ENCODE measurements at places on chromosomes 2 and 18. TPM values are rescaled to one million over a fixed set of nuclear protein-coding genes. Genes with fewer than 3 reads are reported as not detected.

DNA sequence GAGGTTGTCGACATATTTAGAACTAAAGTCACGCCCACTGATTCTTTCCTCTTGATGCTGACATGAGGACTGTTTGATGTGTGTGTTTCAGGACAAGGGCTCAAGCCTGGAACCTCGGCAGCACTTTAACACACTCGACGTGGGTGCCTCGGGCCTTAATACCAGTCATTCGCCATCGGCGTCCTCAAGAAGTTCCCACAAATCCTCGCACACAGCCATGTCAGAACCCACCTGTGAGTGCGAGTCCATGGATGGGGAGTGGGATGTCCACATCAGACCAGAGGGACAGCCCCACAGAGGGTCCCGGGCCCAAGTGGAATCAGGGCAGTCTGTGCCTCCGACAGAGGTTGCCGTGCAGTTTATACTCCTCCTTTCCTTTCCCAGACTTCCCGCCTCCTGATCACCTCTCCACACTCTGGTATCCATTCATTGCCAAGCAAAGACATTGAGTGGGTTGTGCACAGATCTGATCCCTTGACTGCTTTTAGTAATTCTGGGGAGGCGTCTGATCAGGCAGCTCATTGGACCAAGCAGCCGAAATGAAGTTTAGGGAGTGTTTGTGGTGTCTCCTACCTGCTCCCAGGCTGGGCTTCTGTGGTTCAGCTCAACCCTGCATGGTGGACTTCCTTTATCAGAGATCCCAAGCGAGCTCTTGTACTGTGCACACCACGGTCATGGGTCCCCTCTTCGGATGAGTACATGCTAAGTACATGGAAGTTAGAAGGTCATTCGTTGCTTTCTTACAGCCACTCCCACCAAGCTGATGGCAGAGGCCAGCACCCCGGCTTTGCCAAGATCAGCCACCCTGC is 27.2 kb upstream of the RPL31 start:
- H3K36me3 ChIP-seq: no peaks in the 10 kb centered on the region
- no peak overlapping the region for H3K4me3 ChIP-seq
- H3K27ac ChIP-seq: no peak overlapping the region
- H3K27me3 ChIP-seq: no peaks in the 10 kb centered on the region

GRCh38 chr2:38925982-38926381 is 36.3 kb downstream of the ARHGEF33 start:
- DNase-seq: no peak
- no peak overlapping the region for H3K27ac ChIP-seq
- H3K36me3 ChIP-seq: no peaks in the 10 kb centered on the region
- H3K27me3 ChIP-seq: peaks cover 4% of the 10 kb centered on the region
- H3K4me3 ChIP-seq: no peak overlapping the region
- no peaks in the 10 kb centered on the region for H3K4me1 ChIP-seq

- peaks cover 32% of the 10 kb centered on the region for H3K4me1 ChIP-seq
- no peak overlapping the region for H3K27ac ChIP-seq
- DNase-seq: no peak
- no peaks in the 10 kb centered on the region for H3K36me3 ChIP-seq
Measured at GRCh38 chr2:169363560-169364150, 1.3 kb upstream of the LRP2 start.

DNA sequence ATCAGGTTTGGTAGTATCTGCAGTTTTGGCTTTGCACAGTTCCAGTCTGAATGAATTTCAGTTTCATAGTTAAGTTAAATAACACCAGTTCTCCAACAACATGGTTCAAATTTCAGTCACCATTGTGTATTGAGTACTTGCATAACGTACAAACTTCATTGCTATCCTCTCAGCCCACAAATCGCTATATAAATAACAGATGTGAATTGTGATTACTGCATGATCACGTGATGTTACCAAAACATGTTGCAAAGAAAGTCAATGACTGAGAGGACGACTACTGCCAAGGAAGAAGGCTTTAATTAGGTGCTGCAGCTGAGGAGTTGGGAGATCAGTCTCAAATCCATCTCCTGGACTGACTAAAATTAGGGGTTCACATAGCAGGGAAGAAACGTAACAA is 48.2 kb downstream of the COL4A4 start:
- no peak overlapping the region for H3K4me3 ChIP-seq
- H3K36me3 ChIP-seq: no peaks in the 10 kb centered on the region
- H3K4me1 ChIP-seq: no peaks in the 10 kb centered on the region
- no peaks in the 10 kb centered on the region for H3K27me3 ChIP-seq

DNA sequence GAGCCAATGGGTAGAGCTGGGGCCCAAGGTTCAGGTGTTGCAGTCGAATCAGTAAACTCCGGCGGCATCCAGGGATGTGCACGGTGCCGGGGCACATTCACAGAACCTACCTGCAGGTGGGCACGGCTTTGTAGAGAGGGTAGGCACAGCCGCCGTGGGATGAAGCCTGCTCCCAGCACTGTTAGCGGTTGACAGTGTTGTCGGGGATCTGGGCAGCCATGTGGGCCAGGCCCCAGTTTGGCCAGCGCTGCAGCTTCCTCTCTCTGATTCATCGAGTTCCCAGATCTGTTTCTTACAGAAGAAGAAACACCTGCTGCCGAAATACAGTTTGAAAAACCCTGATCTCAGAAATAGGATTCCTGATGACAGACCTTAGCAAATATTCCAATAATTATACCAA is 274.8 kb downstream of the AGAP1 start:
- no peak overlapping the region for H3K4me3 ChIP-seq
- no peak for DNase-seq
- no peak overlapping the region for H3K27ac ChIP-seq
- no peaks in the 10 kb centered on the region for H3K27me3 ChIP-seq
- H3K4me1 ChIP-seq: no peaks in the 10 kb centered on the region

DNA sequence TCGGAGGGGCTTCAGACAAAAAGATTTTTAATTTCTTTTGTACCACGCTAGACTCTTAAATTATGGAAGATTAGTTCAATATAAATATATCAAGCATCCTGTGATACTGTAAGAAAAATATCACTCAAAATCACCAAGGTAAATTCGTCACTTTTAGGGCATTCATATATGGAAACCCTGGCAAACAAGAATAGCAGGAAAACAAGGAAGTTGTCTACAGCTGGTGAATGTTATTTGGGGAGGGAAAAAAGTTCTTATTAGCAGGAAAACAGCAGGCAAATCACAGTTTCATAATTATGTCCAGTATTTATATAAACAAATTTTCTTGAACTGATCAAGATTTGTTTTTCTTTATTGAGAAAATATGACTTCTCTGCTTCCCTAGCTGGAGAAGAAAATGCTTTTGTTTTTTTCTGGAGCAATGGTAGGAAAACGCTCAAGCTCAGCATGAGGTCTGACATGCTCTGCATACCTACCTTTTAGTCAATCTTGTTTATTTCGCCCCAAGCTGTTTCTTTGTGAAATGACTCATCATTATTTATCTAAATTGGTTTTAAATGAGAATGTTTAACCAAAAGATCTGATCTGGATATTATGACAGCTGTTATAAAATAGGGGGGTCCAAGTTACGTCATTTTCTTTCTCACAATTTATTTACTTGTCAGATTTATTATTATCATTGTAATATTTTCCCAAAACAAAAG is 14.7 kb downstream of the LINC00305 start:
- H3K27me3 ChIP-seq: no peaks in the 10 kb centered on the region
- H3K4me3 ChIP-seq: no peak overlapping the region
- no peaks in the 10 kb centered on the region for H3K36me3 ChIP-seq

DNA sequence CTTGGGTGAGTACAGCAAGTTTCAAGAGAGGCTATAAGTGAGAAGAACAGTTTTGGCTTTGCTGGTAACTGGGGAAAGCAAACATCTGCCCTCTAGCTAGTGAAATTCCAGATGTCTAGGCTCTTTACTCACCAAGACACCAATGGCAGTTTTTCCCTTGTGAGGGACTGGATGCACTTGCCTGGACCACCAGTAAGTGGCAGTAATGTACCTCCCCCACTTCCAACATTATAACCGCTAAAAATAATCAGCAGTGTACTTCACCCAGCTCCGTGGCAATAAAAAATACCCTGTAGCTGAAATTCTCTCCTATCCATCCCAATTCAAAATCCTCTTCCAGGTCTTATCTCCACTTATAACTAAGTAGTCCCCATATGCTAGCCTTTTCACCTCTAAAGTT is 383.9 kb downstream of the ARHGAP15 start:
- H3K4me3 ChIP-seq: no peak overlapping the region
- no peaks in the 10 kb centered on the region for H3K4me1 ChIP-seq
- H3K27me3 ChIP-seq: no peaks in the 10 kb centered on the region
- no peak for DNase-seq
- H3K36me3 ChIP-seq: peaks cover 14% of the 10 kb centered on the region

GRCh38 chr2:178441426-178441825 is 9.5 kb downstream of the PRKRA start:
- no peaks in the 10 kb centered on the region for H3K4me1 ChIP-seq
- peaks cover 62% of the 10 kb centered on the region for H3K36me3 ChIP-seq
- H3K4me3 ChIP-seq: no peak overlapping the region
- H3K27ac ChIP-seq: no peak overlapping the region

GRCh38 chr18:22814329-22814703 is 118.8 kb upstream of the RBBP8 start:
- H3K4me1 ChIP-seq: no peaks in the 10 kb centered on the region
- no peaks in the 10 kb centered on the region for H3K36me3 ChIP-seq
- peaks cover 2% of the 10 kb centered on the region for H3K27me3 ChIP-seq
- DNase-seq: no peak

GRCh38 chr2:66962716-66963115 is 434.4 kb upstream of the ETAA1 start:
- no peak overlapping the region for H3K4me3 ChIP-seq
- H3K27ac ChIP-seq: no peak overlapping the region
- H3K27me3 ChIP-seq: no peaks in the 10 kb centered on the region

GRCh38 chr2:124662946-124663644 is 638.0 kb downstream of the CNTNAP5 start:
- H3K36me3 ChIP-seq: no peaks in the 10 kb centered on the region
- H3K4me1 ChIP-seq: no peaks in the 10 kb centered on the region
- DNase-seq: no peak
- no peak overlapping the region for H3K4me3 ChIP-seq
- no peaks in the 10 kb centered on the region for H3K27me3 ChIP-seq

DNA sequence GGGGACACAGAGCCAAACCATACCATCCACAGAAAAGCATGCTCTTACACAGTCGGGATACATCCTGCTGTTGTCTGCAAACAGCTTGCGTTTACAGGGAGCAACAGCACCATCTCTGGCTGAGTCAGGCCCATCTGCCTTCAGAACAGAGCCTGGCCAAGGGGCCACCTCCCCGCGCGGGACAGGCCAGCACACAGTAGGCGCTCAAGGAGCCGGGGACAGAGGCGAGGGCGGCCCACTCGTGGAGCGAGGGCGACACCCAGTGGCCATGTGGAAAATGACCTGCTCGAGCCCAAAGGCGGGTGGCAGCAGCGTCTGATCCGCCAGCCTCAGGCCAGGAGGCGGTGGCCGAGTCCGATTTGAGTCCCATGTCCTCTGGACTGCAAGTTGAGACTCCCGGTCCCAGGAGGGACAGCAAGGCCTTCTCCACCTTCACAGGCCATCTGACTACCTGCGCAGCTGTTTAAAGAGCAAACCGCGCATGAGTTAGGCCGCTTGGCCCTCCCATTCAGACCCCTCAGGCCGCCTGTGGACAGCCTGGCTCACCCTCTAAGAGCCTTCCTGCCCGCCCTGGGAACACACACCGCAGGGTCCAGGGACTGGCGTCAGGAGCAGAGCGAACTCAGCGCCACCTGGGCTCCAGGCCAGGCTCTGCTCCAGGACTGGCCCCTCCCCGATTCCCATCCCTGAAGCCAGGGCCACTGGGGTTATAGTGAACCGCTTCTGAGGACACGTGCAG is 38.3 kb downstream of the TTC32 start:
- peak; percentile 80 for DNase-seq
- H3K27ac ChIP-seq: no peak overlapping the region
- H3K27me3 ChIP-seq: no peaks in the 10 kb centered on the region

GRCh38 chr18:75467851-75468250 is 40.3 kb upstream of the SMIM21 start:
- DNase-seq: no peak
- no peaks in the 10 kb centered on the region for H3K27me3 ChIP-seq
- no peaks in the 10 kb centered on the region for H3K36me3 ChIP-seq
- H3K4me3 ChIP-seq: no peak overlapping the region

DNA sequence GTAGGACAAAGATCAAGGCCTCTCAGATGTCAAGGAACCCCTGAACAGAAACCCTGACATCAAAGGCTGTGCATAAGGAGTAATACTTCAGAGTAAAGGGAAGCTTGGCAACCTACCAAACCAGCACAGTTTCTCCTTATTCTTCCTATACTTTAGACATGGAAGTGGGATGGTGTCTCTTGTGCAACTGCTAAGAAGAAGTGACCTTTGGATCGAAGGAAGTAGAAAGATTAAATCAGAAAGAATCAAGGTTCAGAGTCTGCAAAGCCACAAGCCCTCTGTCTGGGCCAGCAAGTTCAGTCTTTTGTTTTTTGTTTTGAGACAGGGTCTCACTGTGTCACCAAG is 66.2 kb upstream of the SLC39A10 start:
- no peak overlapping the region for H3K27ac ChIP-seq
- no peak for DNase-seq
- H3K4me3 ChIP-seq: no peak overlapping the region
- H3K27me3 ChIP-seq: no peaks in the 10 kb centered on the region
- H3K4me1 ChIP-seq: no peaks in the 10 kb centered on the region
- H3K36me3 ChIP-seq: no peaks in the 10 kb centered on the region

DNA sequence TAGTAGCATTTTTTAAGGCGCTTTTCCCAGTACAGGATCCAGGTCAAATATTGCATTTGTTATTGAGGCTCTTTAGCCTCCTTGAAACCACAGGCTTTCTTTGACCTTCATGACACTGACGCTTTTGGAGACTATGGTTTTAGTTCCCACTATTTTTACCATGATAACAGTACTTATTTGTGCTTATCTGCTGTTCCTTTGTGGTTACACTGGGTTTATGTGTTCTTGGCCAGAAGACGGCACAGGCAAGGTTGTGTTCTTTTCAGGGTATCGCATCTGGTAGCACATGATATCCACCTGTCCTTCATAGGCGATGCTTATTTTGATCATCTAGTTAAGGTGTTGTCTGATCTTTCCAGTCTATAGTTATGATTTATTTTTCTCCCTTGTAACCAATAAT is 16.8 kb upstream of the MBOAT2 start:
- H3K4me3 ChIP-seq: no peak overlapping the region
- no peak for DNase-seq
- H3K27ac ChIP-seq: no peak overlapping the region

The PHLPP1 gene
- total RNA-seq: 14.8 TPM

The ANKRD30BL gene
- total RNA-seq: not detected

The COL4A4 gene
- total RNA-seq: 0.88 TPM

The EMILIN1 gene
- 0.31 TPM for total RNA-seq

The PLGLB2 gene
- total RNA-seq: 3.5 TPM

The DCDC2C gene
- total RNA-seq: not detected

The CCDC102B gene
- total RNA-seq: 8.9 TPM

The CLEC4F gene
- total RNA-seq: 0.39 TPM

The NTSR2 gene
- total RNA-seq: not detected

The SIX3 gene
- total RNA-seq: 0.15 TPM

The GAREM2 gene
- 9.2 TPM for total RNA-seq

The SLC5A7 gene
- not detected for total RNA-seq

Measured in natural killer cell (primary cell).